ENCODE measurements at places on chromosomes 3 and 15.

- peak; percentile 86 for DNase-seq
These were observed 152.1 kb upstream of the TBC1D5 start for GRCh38 chr3:17894434-17895060.

DNA sequence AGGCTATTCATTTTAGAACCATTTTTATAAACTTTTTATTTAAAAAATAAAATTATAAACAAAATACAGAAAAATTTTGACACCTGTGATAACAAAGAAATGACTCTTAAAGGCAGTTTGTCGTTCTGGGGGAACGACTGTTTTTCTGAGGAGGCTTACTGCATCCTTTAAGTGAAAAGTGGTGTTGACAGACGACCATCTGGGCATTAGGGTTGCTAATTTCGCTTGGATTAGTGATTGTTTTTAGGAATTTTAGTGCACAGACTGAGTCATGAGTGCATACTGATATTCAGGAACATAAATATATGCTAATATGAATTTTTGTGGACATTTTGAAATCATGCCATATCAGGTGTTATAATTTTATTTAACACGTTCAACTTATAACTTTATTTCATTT, 28.5 kb downstream of the OSTN start:
- no peak for DNase-seq

GRCh38 chr3:44883213-44883955, 9.0 kb downstream of the TGM4 start:
- peak; percentile 19 for DNase-seq

DNA sequence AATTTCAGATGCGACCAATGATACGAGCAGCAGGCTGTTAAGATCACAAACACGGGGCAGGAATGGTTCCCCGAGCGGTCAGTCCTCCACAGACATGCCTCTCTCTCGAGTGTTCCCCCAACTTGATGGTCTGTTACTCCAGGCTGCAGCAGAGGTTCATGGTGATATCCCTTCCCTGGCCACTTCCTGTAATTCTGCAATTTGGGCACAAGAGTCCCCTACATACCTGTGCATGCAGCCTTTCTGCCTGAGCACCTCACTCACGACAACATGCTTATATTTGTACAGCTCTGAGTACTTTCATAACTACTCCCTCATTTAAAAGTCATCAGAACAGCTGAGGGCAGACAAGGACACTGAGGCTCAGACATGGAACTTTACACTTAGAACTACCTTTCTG, 408.1 kb upstream of the NR2F2 start:
- peak; percentile 35 for DNase-seq
